Hepatocyte (in vitro differentiated cells): ENCODE measurements at places on chromosomes 5 and 9. TPM values are rescaled to one million over a fixed set of nuclear protein-coding genes. Genes with fewer than 3 reads are reported as not detected.
A peak's percentile ranks its signal among the peaks of the same experiment; 100 is the strongest.

GRCh38 chr9:87515588-87516221 is 18.0 kb downstream of the DAPK1 start:
- H3K27ac ChIP-seq = peak overlapping the region; percentile 70
- no peak for DNase-seq
- no peak overlapping the region for H3K4me3 ChIP-seq
- H3K27me3 ChIP-seq = no peaks in the 10 kb centered on the region

DNA sequence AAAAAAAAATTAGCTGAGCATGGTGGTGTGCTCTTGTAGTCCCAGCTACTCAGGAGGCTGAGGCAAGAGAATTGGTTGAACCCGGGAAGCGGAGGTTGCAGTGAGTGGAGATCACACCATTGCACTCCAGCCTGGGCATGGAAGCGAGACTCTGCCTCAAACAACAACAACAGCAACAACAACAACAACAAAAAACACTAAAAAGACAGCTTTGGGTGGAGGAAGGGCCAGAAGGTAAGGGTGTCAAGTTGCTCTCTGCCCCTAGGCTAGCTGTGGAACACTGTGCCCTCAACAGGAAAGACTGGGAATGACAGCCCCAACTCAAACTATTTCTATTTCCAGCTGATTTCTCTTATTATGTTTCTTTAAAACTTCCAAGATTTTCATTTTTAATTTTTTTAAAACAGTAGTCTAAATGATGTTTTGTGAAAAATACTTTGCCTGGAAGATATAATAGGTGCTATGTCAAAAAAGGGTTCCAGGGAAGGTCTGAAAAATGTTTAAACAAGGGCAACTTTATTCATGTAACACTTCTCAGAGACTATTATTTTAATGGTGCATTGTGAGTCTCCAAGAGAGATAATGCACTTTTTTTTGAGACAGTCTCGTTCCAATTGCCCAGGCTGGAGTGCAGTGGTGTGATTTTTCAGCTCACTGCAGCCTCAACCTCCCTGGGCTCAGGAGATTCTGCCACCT is 29.9 kb downstream of the CLINT1 start:
- no peak overlapping the region for H3K27ac ChIP-seq
- H3K27me3 ChIP-seq = no peaks in the 10 kb centered on the region
- no peaks in the 10 kb centered on the region for H3K4me1 ChIP-seq
- H3K4me3 ChIP-seq = no peak overlapping the region
- no peaks in the 10 kb centered on the region for H3K36me3 ChIP-seq
- DNase-seq = no peak

- H3K27me3 ChIP-seq = no peaks in the 10 kb centered on the region
- DNase-seq = no peak
- H3K4me3 ChIP-seq = no peak overlapping the region
Measured at GRCh38 chr5:154522284-154522683, 44.3 kb upstream of the HAND1 start.

GRCh38 chr5:60856066-60856465 is 12.0 kb upstream of the ELOVL7 start:
- H3K4me1 ChIP-seq = no peaks in the 10 kb centered on the region
- no peak overlapping the region for H3K27ac ChIP-seq
- H3K36me3 ChIP-seq = no peaks in the 10 kb centered on the region
- DNase-seq = no peak
- no peaks in the 10 kb centered on the region for H3K27me3 ChIP-seq

GRCh38 chr9:33044677-33045282 is 19.7 kb downstream of the DNAJA1 start:
- no peaks in the 10 kb centered on the region for H3K4me1 ChIP-seq
- peak; percentile 57 for DNase-seq
- H3K27me3 ChIP-seq = no peaks in the 10 kb centered on the region
- H3K36me3 ChIP-seq = no peaks in the 10 kb centered on the region
- peak overlapping the region; percentile 68 for H3K4me3 ChIP-seq

GRCh38 chr5:178461004-178461730 is 129.0 kb downstream of the COL23A1 start:
- no peak overlapping the region for H3K27ac ChIP-seq
- peaks cover 13% of the 10 kb centered on the region for H3K4me1 ChIP-seq
- no peak overlapping the region for H3K4me3 ChIP-seq
- no peaks in the 10 kb centered on the region for H3K27me3 ChIP-seq
- DNase-seq = peak; percentile 69
- no peaks in the 10 kb centered on the region for H3K36me3 ChIP-seq

- H3K27ac ChIP-seq = no peak overlapping the region
- no peak overlapping the region for H3K4me3 ChIP-seq
- H3K36me3 ChIP-seq = no peaks in the 10 kb centered on the region
- no peaks in the 10 kb centered on the region for H3K27me3 ChIP-seq
- H3K4me1 ChIP-seq = no peaks in the 10 kb centered on the region
Measured at GRCh38 chr5:24222876-24223275, 421.9 kb downstream of the CDH10 start.

Gene RANBP6
- polyA plus RNA-seq = 7.5 and 8.2 TPM in 2 replicates

DNA sequence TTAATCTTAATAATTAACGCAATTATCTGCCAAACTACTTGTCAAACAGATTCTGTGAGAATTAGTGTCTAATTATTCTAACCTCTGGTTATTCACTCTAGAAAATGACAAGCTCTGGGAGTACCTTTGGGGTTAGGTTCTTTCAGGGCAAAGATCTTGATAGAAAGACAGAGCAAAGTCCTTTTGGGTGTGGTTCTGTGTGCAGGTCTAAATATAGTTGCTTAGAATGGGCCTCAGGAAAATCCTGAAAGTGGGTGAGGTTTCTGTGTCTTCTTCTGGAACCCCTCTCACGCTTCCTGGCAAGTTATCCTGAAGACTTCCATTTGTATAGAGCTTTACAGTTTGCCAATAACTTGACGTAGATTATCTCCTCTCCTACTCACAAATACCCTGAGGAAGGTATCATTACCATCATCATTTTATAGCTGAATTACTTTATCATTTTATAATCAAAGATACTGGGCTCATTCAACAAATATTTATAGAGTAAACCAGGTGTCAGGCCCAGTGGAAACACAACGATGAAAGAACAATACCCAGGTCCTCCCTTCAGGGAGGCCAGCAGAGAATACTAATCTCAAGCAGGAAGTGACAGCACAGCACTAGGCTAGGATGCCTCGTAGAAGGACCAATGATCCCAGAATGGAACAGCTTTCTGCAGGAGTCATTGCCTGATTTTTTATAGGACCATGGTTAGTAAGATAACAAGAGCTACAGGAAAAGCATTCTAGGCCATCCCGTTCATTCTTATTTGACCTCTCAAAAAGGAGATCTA is 27.6 kb upstream of the LHFPL2 start:
- H3K4me3 ChIP-seq = no peak overlapping the region
- H3K4me1 ChIP-seq = peaks cover 27% of the 10 kb centered on the region
- H3K36me3 ChIP-seq = no peaks in the 10 kb centered on the region
- peak; percentile 27 for DNase-seq

GRCh38 chr9:135269912-135270830 is 182.7 kb downstream of the OLFM1 start:
- H3K27me3 ChIP-seq = no peaks in the 10 kb centered on the region
- DNase-seq = no peak
- no peak overlapping the region for H3K4me3 ChIP-seq
- no peaks in the 10 kb centered on the region for H3K36me3 ChIP-seq
- no peak overlapping the region for H3K27ac ChIP-seq
- peaks cover 5% of the 10 kb centered on the region for H3K4me1 ChIP-seq

- H3K4me3 ChIP-seq = no peak overlapping the region
- no peaks in the 10 kb centered on the region for H3K36me3 ChIP-seq
- no peak overlapping the region for H3K27ac ChIP-seq
- H3K4me1 ChIP-seq = peaks cover 23% of the 10 kb centered on the region
- H3K27me3 ChIP-seq = no peaks in the 10 kb centered on the region
- no peak for DNase-seq
Measured at GRCh38 chr9:92492781-92493401, 10.6 kb upstream of the ASPN start.

GRCh38 chr9:119272500-119273211 is 96.6 kb downstream of the BRINP1 start:
- DNase-seq = no peak
- H3K4me3 ChIP-seq = no peak overlapping the region
- H3K27me3 ChIP-seq = peaks cover 2% of the 10 kb centered on the region
- H3K27ac ChIP-seq = no peak overlapping the region

Gene DBH
- polyA plus RNA-seq = 0.32 and 0.44 TPM in 2 replicates

Gene KCNMB1
- polyA plus RNA-seq = 0.18 and 0.19 TPM in 2 replicates

Gene DMRT3
- polyA plus RNA-seq = 0.28 TPM in 1 of 2 replicates, not detected in the other

- H3K4me3 ChIP-seq = no peak overlapping the region
- H3K27ac ChIP-seq = peak overlapping the region; percentile 64
- DNase-seq = peak; percentile 24
- no peaks in the 10 kb centered on the region for H3K36me3 ChIP-seq
- H3K4me1 ChIP-seq = no peaks in the 10 kb centered on the region
- H3K27me3 ChIP-seq = no peaks in the 10 kb centered on the region
Measured at GRCh38 chr5:57094753-57095683, 78.8 kb upstream of the GPBP1 start.

Gene CA9
- 2.1 and 2.4 TPM in 2 replicates for polyA plus RNA-seq

DNA sequence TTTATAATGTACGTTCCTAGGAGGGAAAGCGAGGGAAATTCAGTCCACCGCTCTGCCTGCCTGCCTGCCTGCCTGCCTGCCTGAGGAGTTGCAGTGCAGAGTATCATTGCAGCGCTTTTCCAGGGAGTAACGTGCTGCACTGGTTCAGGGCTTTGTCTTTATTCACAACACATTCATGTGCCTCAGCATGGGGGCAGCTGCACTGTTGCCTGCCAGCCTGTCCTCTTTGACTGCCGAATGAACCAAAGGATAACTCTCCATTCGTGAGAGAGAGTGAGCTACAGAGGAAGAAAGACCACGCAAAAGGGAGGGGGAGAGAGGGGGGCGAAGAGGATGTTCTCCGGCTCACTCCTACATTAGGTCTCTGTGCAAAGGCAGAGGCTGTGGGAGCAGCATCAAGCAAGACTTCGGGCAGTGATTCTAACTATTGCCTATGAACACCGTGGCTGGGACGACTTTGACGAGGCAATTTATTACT is 791.2 kb downstream of the MAT2B start:
- DNase-seq = peak; percentile 11
- no peaks in the 10 kb centered on the region for H3K4me1 ChIP-seq
- no peak overlapping the region for H3K27ac ChIP-seq
- H3K36me3 ChIP-seq = no peaks in the 10 kb centered on the region
- no peaks in the 10 kb centered on the region for H3K27me3 ChIP-seq

GRCh38 chr9:13291718-13292117 is 12.2 kb upstream of the MPDZ start:
- no peak overlapping the region for H3K27ac ChIP-seq
- no peak overlapping the region for H3K4me3 ChIP-seq
- H3K27me3 ChIP-seq = no peaks in the 10 kb centered on the region
- no peaks in the 10 kb centered on the region for H3K36me3 ChIP-seq
- H3K4me1 ChIP-seq = no peaks in the 10 kb centered on the region

Gene ZNF608
- 12.4 and 19.8 TPM in 2 replicates for polyA plus RNA-seq

Gene CNTFR
- polyA plus RNA-seq = 7.0 and 7.5 TPM in 2 replicates
